ENCODE measurements at places on chromosomes 2 and 18.
A peak's percentile ranks its signal among the peaks of the same experiment; 100 is the strongest.

GRCh38 chr18:34773961-34774766 lies 64.1 kb downstream of the DTNA start:
- no peak for DNase-seq

DNA sequence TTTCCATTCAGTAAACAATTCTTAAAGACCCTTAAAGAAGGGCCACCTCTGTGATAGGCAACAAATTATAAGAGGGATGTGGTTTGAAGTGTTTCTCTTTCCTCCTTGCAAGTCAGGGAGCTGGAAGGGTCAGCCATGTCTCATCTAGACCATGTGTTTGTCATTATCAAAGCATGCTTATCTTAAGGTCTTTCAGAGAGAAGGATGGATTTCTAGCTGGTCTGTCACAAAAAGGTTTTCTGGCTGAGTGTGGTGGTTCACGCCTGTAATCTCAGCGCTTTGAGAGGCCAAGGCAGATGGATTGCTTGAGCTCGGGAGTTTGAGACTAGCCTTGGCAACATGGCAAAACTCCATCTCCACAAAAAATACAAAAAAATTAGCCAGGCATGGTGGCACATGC lies 59.2 kb upstream of the PEX13 start:
- DNase-seq, result no peak

DNA sequence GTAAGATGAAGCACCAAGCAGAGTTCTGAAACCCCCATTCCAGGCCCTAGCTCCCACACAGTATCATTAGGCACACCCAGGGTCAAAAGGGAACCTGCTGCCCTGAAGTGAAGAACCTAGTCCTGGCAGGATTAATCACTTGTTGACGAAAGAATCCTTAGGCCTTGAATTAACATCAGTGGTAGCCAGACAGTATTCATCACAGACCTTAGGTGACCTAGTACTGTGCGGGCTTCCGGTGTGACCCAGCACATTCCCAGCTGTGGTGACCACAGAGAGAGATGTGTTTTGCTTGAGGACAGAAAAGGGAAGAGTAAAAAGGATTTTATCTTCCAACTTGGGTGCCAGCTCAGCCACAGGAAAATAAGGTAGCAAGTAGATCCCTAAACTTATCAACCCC lies 1071.4 kb upstream of the FAM98A start:
- no peak for DNase-seq

DNA sequence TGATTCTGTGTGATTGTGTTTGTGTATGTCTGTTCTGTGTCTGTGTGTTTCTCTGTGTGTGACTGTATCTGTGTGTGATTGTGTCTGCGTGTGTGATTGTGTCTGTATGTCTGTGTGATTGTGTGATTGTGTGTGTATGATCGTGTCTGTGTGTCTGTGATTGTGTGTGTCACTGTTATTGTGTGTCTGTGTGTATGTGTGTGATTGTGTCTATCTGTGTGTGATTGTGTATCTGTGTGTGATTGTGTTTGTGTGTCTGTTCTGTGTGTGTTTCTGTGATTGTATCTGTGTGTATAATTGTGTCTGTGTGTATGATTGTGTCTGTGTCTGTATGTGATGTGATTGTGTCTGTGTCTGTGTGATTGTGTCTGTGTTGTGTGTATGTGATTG lies 11.7 kb upstream of the KLHL30 start:
- no peak for DNase-seq

GRCh38 chr2:135587958-135588357 lies 56.7 kb downstream of the R3HDM1 start:
- DNase-seq, result no peak

- no peak for DNase-seq
These were observed 949 bp downstream of the CDC42EP3 start for GRCh38 chr2:37670378-37671008.

DNA sequence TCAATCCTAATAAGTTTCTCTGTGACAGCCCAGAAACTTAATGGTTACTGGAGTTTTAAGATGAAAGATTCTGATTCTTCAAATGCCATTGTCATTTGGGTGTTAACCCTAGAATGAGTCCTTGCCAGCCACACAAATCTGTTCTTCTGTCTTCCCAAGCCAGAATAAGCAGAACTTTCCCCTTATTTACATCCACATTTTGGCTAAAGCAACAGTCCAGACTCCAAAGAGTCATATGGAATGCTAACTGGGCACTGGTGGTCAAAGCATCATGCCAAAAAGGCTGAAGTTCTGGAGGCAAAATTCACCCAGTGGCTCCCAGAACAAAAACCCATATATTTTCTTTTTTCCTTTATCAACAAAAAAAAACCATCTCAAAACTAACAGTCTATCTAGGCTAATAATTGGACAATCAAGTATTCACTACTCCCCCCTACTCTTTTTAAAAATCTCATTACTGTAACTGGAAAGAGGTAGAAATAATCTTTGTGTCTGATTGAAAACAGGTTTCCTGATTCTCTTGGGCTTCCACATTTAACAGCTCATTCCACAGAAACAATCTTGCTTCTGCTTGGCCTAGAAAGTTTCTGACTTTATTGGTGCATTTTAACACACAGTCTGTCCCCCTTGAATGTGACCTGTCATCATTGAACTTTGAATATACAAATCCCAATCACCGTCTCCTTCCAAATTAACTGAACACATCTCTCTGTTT lies 89.6 kb upstream of the SETBP1 start:
- DNase-seq, result no peak

DNA sequence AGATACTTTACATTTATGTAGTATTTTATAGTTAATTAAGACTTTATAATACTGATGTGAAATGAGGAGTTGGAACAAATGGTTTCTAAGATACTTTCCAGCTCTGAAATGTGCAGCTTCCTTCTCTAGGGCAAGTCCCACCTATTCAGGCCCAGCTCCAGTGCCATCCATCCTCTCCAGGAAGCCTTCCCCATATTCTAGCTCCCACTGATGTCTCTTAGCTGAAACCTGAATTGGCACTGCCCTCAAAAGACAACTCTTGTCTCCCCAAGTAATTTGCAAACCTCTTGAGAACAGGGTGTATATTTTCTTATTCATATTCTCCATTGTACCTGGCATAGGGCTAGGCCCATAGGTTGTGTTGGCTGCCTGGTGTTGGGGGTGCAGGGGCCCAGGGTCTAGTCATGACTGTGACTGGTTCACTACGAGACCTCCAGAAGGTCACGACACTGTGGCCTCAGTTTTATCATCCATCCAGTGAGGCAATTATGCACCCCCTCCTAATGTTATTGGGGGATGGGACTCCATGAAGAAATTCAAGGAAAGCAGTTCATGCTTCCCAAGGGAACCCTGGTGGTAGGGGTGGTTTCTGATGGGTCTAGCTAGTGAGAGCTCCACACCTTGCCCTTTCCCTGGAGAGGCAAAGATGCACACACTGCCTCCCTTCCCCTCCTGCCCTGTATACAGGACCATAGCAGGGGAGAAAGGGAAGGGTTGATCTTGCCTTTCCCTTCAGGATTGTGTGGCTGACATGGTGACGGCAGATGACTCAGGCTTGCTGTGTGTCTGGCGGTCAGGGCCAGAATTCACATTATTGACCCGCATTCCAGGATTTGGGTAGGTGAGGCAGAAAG lies 2.8 kb downstream of the WDR54 start:
- no peak for DNase-seq

DNA sequence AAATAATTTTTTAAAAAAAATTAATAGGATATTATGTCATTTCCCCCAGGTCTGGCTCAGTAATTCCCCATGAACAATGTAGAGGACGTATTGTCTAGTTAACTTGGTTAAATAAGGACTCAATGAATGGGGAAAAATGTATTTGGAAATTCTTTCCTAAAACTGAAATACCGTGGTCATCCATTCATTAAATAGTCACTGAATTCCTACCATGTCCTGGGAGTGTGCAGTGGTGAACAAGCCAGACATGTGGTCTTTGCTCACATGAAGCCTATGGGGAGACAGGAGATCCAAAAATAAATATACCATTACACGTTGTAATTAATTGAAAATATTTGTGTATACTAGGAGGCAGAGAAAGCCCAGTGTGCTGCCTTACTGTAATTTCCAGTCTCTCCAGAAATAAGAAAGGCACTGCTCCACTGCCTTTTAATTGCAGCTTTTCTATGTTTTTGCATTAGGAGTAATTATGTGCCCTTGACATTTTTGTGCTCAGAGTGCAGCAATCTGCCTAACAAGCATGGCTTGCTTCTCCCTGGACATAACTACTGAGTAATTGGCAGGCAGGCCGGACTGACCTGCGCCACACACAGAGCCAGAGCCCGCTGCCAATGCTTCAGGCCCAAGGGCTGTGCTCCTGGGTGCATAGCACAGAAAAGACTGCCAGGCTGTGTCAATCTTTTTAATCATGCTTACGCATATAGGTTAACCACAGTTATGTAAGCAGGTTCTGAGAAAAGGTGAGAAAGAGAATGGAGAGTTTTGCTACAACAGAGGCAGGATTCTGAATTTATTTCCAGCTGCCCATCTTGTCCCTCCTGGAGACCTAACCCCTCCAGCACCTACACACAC lies 22.2 kb upstream of the TTC39C start:
- DNase-seq, result peak; percentile 61

DNA sequence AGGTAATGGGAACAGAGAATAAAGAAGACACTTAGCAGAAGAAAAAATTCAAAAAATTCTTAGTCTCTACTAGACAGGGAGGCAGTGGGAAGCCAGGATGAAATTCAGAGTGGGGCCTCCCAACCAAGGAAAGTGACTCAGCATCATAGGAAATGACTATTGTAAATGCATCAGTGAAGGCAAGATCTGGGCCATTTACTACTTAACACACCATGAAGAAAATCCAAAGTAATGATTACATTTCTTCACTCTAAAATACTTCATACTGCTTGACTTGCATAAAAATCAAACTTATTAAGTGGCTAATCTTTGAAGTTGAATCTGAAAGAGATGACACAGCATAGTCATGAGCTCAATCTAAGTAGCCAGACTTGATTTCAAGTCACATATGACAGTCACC lies 405.8 kb upstream of the SLC39A10 start:
- no peak for DNase-seq

DNA sequence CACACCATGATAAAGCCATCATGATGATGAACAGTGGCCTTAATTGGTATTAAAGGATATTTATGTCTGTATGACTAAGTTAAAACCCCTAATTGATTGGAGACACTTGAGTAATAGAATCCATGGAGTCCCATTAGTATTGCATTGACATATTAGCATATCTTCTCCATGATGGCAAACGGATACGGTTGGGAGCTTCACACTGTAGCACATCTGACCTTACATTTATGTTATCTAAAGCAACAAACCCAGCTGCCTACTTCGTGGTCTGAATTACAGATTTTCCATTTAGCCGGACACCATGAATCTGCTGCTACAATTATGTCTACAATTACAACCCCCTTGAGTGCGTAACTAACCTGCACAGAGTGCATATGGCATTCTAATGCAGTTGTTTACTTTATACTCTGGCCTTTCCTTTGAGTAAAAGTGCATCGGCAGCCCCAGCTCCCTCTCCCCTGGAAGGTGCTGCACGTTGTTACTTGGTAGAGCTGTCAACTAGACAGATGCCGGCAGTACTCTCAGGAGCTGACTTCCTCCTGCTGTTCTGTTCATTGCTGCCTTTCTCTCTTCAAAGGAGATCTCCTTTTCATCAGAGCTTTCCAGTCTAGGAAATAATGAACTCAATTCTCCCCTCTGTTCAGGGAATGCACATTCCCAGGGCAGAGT lies 92.1 kb downstream of the LRRC30 start:
- DNase-seq, result no peak

DNA sequence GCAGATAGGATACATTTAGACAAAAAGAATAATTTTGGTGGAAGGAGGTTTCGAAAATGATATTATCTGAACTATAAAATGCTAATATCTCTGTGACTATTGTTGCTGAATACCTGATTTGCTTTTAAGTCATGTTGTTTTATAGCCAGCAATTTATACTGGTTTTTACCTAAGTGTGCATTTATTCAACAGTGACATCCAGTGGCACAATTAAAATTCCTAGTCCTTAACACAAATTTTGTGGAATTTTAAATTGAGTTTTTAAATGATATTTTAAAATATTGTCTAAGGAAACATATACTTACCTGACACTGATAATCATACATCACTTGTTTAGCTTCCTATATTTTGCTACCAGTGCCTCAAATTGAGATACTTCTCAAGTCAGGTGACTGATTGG lies 144.8 kb downstream of the ARHGAP28 start:
- no peak for DNase-seq

Measured in CD4-positive, alpha-beta T cell treated with Interleukin-17A for 4 hours (primary cell).